ENCODE measurements at places on chromosomes 11 and 22.
A peak's percentile ranks its signal among the peaks of the same experiment; 100 is the strongest.

GRCh38 chr11:119087747-119088241 is 3.1 kb downstream of the HMBS start:
- no peak for DNase-seq

GRCh38 chr11:62269654-62270278 is at the start of gene SCGB2A2:
Gene SCGB2A2, plus strand, starts transcription at chr11:62270158. Its CDS starts 59 bp downstream, at chr11:62270217.
- no peak for DNase-seq

DNA sequence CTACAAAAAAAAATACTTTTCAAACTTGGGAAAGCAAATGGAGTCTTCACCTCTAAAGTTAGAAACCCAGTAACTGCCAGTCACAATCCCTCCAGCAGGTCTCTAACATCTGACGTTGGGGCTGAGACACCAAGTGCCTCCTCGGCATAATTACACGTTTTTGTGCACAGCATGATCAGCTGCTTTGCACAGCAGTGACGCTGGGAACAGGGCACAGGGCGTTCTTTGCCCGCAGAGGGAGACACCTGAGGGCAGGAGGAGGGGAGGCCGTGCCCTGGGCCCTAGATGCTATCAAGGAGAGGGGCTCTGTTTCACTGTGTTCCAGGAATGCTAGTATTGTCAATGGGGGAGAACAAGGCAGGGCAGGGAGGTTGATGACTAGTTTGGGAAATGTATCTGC is 120.1 kb downstream of the PARVA start:
- DNase-seq = no peak

DNA sequence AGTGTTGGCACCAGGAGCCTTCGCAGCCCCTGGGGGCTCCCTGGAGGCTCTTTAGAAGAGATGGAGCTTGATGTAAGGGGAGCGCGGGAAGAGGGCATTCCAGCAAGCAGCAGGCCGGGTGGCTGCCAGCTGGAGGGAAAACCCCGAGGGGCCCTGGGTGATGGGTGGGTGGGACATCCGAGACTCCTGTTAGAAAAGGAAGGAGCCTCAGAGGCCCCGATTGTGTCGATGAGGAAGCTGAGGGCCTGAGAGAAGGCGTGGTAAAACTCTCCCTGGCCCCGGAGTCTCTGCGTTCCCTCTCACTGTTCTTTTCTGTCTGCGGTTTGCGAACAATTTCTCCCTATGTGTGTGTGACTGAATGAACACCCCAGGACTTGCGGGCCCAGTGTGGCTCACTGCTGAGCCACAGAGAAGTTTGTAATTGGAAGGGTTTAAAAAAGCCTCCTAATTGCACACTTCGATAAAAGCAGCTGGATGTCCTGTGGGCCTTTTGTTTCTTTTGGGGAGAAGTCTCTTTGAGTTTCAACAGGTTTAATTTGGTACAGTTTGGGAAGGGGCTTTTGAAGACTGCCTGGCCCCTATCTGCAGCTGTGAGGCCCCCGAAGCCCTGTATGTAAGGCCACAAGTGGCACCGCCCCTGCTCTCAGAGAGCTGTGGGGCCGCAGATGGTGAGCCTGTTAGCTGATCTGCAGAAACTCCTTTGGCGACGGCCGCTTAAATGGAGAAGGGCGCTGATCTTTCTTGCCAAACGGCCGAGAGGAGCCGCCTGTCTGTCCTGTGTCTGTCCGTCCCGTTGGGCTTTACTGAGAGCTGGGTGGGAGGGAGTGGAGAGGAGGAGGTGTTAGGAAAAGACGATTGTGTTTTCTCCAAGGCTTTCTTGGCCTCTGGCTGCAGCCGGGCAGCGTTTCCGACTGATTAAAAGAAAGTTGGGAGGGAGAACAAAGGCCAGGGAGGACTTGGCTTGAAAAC is 2.0 kb downstream of the FBLN1 start:
- no peak for DNase-seq

- DNase-seq = peak; percentile 36
Observed at GRCh38 chr22:36734171-36735058, 30.9 kb upstream of the CACNG2 start.

- peak; percentile 76 for DNase-seq
Observed at GRCh38 chr11:72781313-72782080, 12.3 kb downstream of the STARD10 start.
